EL (cell line): ENCODE measurements at places on chromosomes 11 and 22.

GRCh38 chr11:57230791-57231538, 6.1 kb downstream of the APLNR start:
- DNase-seq, result no peak

GRCh38 chr11:100805506-100806199, 118.6 kb downstream of the ARHGAP42 start:
- DNase-seq, result peak; percentile 44

GRCh38 chr11:71309611-71310010, 57.2 kb upstream of the SHANK2 start:
- no peak for DNase-seq

DNA sequence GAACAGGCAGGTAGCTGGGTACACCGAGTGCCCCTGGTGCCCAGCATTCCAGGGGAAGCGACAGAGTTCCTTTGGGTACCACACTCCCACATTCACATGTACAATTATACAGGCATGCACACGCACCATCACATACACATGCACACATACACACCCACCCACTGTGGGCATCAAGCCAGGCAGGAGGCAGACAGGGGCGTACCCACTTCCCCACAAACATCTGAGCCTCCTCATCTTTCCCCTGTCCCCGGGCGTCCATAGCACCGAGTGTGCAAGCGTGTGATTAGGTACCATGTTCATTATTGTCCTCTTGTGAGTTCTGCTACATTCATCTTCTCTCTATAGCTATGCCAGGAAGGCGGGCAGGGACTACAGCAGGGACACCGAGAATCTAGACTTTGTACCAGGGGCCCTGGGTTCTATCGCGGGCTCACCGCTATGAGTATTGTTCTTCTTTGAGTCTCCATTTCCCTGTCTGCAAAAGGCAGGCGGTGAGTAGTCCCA, 2.1 kb upstream of the CARD10 start:
- DNase-seq, result no peak

- no peak for DNase-seq
Measured at GRCh38 chr11:13680501-13681264, 12.2 kb downstream of the FAR1 start.

DNA sequence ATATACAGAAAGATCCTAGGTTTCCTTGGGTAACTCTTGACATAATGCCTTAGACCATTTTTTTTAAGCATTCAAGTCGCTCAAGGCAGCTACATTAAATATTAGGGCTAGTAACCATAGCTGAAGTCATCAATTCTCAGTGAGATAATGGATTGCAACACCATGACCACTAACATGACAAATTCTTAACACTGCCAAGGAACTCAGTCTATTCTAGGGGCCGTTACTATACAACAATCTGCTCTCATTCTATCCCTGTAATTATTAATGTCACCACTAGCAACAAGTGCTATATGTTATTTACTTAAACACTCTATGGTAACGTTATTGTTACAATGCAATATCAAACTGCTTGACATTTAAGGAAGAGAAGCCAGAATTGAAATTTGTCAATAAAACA, 3.2 kb upstream of the STK33 start:
- peak; percentile 31 for DNase-seq

DNA sequence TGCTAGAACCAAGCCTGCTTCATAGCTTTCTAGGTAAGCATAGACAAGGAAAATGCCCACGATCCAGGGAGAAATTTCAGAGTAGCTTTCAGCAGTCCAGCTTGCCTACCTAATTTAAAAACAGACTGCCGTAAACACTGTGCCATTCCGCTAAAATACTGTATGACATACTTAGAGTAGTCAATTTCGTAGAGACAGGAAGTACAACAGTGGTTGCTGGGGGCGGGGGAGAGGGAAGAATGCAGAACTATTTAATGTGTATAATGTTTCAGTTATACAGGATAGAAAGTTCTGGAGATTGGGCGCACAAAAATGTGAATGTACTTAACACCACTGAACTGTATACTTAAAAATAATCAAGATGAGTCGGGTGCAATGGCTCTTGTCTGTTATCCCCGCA, 56.7 kb downstream of the C11orf58 start:
- DNase-seq, result no peak

GRCh38 chr22:31631436-31631835, 30.6 kb downstream of the PISD start:
- no peak for DNase-seq

GRCh38 chr22:23236440-23237184, 56.3 kb downstream of the BCR start:
- DNase-seq, result no peak

DNA sequence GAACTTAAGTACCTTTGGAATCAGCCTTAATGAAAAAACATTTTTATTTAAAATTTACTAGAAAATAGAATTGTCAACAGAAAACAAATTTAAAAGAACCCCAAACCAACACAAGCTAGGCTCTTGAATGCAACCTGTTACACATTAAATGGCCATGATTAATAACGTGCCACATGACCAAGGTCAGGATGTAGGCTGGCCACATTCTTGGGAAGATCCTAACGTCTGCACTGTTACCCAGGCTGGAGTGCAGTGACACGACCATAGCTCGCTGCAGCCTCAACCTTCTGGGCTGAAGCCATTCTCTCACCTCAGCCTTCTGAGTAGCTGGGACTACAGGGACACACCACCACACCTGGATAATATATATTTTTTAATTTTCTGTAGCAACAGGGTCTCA, 126.4 kb upstream of the APOA1 start:
- no peak for DNase-seq

- peak; percentile 74 for DNase-seq
Measured at GRCh38 chr11:76005756-76006155, 190.7 kb downstream of the UVRAG start.

DNA sequence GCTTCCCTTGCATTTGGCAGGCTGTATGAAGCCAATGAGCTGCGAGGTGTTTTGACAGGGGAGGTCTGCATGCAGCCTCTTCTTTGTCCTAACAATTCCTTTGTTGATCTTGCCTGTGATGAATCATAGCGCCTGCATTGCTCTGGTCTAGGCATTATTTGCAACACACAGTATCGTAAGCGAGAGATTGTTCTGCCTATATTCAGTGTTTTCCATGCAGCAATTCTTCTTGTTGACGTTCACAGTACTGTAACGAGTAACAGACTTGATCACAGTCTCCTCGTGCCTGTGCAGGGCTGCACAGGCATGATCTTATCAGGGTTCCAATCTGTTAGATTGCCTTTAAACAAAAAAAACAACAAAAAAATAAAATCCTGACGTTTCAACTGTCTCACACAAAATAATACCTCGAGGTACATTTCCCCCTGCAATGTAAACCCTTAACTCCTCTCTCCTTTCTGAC, 13.9 kb upstream of the ADSL start:
- no peak for DNase-seq

DNA sequence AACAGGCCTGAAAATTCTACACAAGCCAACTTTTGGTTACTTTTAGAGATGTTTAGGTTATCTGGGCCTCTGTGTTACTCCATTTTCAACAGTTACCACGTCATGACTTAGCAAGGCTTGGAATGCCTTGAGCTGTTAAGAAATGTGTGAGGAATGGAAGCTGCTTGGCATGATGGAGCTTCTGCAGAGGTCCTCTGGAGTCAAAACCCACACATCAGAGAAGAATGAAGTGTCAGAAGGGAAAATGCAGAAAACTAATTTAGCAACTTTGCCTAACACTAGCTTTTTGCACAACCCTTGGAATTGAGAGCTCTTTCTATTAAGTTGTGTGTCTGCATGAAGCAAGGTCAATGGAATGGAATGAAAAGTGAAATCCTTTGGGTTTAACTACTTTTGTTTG, 27.4 kb downstream of the FAT3 start:
- peak; percentile 76 for DNase-seq
